ENCODE measurements at places on chromosomes 1 and 21.

DNA sequence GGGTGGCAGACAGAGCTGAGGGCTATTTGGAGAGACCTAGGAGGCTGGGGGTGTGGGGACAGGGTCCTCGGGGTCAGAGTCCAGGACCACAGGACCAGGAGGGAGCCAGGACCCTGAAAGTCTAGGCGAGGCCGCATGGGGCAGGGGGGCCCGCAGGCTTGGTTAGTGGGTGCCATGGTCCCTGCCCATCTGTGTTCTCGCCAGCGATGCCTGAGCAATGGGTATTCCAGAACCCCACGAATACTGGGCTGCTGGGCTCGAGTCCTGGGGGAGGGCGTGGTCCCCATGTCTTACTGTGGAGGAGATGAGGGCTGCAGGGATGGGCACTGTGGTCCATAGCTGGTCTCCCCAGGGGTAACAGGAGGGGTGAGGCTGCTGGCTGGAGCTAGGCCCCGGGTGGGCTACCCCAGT, 2.0 kb downstream of the KRTAP10-6 start:
- no peak for DNase-seq

DNA sequence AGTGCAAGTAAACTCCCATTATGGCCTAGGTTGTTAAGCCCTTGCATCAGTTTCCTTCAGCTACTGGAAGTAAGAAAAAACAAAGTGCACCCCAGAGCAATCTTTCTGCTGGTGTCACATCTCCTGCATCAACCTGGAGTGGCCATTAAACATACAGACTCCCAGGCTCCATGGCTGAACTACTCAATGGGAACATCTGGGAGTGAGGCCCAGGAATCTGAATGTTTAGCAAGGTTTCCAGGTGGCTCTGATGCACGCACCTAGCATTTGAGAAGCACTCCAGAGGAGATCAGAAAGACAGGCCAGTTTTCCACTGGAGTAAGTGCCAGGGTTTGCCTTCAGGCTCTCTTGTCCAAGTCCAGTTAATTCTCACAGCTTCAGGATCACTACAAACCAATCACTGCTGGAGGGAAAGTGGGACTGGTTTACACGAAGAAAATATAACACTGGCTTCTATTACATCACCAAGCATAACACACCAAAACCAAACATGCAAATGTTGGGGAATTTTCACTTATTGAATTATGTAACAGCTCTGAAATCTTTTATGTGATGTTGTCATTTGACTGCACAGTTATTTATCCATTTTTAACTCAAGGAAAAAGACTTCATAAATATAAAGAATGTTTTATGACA, 22.3 kb upstream of the ABCA4 start:
- no peak for DNase-seq

GRCh38 chr1:18882486-18882885, 19.9 kb downstream of the ALDH4A1 start:
- no peak for DNase-seq

DNA sequence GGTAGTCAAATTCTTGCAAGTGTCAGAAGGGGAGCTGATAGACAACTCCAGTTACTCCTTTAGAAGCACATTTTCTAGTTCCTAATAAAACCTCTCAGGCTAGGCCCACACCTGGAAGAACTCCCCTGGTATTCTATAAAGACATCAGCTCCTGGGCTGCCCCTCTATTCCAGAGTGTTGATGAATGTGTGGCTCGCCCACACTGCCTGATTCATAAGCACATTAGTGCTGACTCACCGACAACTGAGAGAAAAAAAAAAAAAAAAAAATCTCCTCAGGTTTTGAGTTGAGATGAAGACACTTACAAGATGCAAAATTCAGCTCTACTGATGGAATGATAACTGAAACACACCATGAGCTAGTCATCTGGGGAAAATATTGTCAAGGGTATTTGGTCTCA, 188.1 kb downstream of the TNR start:
- no peak for DNase-seq

DNA sequence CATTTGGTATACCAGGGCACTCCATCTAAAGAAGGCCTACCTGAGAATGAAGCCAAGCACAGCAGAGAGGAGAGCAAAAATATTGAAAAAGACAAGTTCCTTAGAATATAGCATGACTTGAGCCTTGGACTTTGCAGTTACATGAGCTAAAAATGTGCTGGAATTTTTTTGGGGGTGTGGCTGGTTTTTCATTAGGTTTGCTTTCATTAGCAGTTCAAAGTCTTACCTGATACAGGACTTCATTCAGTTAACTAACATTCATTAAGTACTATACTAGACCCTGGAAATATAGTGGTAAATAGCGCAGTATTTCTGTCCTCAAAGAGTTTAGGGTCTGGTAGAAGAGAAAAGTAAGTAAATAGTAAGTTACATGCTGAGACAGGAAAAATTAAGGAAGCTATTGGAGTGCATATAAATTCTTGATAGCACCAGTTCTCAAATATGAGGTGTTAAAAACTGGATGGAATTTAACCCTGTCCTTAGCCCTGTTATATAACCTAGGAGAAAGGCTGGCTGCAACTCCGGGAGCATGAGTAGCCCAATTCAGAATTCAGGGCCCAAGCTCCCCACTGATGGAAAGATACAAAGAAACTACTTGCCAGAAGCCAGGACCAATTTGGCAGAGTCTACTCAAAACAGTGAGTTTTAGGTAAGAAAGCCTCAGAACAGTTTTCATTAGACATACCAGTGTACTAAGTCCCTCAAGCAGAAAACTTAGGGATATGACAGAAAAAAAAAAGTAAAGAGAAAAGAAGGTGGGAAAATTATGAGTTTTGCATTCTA, 3.1 kb upstream of the DOCK7 start:
- DNase-seq = no peak

DNA sequence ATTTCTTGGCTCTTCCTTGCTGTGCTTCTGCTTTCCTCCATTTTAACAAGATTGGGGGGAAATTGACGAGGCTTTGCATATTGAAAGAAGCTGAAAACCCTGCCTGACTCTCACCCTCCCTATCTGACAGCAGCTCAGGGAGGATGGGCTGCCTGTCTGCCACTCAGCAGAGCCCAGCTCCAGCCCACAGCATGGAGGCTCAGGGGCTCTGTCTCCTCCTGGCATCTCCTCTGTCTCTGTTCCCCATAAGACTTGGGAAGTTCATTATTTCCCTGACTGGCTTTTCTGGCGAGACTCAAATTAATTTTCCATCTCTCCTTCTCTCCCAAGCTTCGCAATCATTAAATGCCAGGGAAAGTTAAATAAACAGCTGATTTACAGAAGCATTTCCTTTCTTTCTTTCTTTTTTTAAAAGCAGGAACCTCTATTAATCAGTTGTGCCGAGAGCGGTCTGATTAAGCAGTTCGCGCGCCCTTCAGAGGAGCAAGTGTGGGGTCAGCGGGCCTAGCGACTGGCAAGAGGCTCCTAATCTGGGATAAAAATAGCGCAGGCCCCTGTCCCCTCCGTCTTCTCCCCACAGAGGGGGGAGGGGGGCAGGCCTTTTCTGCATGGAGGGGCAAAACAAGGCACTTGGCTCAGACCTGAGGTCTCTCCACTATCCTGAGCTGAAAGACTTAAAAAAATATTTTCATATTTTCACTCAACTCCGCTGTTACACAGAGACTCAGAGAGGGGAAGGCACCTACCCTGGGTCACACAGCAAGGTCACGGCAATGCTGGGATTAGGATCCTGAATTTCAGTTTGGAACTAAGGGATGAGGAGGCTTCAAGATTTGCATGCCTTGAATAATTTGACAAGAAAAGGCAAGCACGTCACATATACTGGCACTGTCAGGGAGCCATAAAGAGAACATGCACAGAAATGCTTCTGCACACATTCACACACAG, 170.4 kb downstream of the ACTL8 start:
- no peak for DNase-seq

- no peak for DNase-seq
Observed at GRCh38 chr21:29477347-29477746, 178.6 kb downstream of the BACH1 start.

- peak; percentile 80 for DNase-seq
Observed at GRCh38 chr1:177181631-177182291, 11.0 kb downstream of the BRINP2 start.

DNA sequence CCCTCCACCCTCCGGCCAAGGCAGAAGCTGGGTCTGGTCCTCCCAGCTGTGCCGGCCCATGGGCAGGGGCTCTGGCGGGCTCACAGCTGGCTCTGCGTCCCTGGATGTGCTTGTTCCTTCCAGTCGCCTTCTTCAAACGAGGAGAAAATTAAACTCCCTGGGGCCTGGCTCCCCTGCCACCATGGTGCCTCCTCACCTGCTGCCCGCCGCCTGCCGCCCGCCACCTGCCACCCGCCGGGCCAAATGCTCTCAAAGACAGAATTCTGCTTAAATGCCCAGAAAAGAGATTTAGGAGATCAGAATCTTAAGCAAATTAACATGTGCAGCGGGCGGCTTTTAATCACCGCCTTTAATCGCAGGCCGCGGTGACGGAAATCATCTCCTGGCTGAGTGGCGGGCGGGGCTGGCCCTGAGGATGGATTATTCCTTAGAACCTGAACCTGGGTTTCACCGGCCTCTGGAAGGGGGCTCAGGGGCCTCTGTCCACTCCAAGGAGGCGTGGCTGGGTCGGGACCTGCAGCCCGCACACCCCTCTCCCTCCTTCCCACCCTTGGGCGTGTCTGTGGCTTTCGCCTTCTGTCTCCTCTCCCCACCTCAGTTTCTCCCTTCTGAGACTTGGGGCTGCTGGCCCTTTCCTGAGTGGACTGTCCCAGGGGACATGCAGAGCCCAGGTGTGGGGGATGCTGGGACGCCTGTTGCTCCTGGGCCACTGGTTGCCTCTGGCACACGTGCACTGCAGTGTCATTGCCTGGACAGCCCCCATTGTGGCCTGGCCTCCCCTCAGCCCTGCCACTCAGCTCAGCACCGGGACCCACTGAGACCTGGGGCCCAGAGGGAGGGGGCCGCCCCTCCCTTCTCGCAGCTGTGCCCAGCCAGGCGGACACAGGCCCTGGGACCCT, 10.5 kb upstream of the PLCH2 start:
- no peak for DNase-seq

DNA sequence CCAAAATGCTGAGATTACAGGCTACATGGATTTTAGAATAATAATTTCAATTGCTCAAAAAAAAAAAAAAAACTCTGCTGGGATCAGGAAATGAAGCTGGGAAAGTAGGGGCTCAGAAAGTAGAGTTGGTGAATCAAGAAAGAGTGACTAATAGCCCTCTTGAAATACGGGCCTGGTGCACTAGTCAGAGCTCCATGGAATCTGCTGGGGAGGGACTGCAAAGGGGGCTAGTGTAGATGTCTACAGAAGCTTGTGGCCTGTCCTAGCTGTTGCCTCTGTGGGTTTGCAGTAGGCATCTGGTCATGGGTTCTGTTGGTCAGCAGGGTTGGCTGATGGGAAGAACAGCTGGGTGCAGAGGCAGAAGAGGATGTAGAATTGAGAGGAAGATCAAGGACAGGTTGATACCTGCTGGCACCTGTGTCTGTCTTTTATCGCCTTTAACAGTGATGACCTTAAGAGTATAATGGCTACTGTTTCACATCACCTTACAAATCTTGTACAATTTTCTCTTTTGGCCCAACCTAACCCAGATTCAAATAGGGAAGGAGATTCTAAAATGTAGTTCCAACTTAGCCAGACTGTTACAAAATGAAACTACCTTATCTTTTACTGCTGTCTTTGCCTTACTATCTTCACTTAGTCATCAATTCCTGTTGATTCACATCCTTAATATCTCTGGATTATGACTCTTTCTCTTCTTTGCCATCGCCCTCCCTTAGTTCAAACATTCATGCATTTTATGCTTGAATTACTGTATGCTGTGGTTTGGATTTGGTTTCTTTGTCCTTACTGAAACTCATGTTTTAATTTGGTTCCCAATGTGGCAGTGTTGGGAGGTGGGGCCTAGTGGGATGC, 126.2 kb downstream of the GIPC2 start:
- DNase-seq = no peak

DNA sequence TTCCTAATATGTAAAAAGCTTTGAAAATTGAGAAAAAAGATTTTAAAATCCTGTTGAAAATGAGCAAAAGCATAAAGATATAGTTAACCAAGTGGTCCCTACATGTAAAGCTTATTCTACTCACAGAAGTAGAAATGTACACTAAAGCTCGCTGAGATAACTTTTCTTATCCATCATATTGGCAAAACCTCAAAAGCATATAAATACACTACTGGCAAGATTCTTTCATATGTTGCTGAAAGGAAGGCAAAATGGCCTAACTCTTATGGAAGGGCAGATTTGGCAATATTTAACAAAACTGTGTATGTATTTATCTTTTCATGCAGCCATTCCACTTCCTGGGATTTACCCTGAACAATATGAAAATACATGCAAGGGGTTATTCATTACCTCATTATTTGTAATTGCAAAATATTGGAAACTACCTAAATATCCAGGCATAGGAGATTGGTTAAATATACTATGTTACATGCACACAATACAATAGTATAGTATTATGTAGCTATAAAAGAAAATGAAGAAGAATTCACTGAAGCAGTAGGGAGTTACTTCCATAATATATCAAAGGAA, 43.2 kb upstream of the LYPLAL1 start:
- no peak for DNase-seq

GRCh38 chr1:52057876-52058415, 1.9 kb downstream of the BTF3L4 start:
- DNase-seq = no peak

GRCh38 chr1:75952016-75952415, 19.8 kb upstream of the ASB17 start:
- no peak for DNase-seq

- no peak for DNase-seq
Observed at GRCh38 chr1:205003358-205004131, 39.5 kb upstream of the CNTN2 start.

- DNase-seq = no peak
Observed at GRCh38 chr21:45901061-45901690, 80.4 kb upstream of the COL6A1 start.

GRCh38 chr1:218259800-218260199, 25.3 kb upstream of the RRP15 start:
- DNase-seq = peak; percentile 71

DNA sequence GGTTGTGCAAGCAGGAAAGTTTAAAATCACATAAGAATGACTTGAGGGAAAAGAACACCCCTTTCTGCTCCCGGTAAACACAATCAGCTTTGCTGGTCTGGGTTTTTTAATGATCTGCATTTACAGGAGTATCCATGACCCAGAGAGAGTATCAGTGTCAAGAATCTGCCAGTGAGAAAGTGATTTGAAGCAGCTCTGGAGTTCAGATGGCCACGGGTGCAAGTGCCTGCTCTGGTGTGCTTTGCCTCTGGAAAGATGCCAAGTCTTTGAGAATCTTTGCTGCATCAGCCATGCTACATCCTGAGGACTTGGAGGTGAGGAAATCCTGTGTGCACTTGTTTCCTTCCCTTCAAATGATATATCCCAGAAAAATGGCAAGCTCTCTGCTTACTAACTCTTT, 18.6 kb upstream of the MYSM1 start:
- no peak for DNase-seq

GRCh38 chr1:203536980-203537455, 43.1 kb downstream of the OPTC start:
- DNase-seq = no peak

DNA sequence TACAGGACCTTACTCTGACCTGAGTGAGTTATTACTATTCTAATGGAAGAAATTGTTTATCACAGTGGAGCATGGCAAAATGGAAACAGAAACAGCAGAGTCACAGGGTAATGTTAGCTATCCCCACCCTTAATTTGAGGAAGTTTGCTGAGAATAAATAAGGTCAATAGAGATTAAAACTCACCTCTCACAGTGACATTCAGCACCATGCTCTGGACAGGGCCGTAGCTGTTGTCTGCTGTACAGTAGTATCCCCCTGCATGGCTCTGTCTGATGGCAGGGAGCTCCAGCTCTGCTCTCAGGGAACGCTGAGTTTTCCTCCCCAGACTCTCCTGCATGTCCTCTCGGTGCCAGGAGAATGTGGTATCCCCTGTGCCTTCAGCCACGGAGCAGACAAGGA, 11.9 kb downstream of the FCRL4 start:
- no peak for DNase-seq

- no peak for DNase-seq
Observed at GRCh38 chr1:196403803-196404690, 204.2 kb downstream of the KCNT2 start.
